ENCODE measurements at places on chromosomes 5 and 9.
A peak's percentile ranks its signal among the peaks of the same experiment; 100 is the strongest.

- H3K36me3 ChIP-seq, result no peaks in the 10 kb centered on the region
- H3K4me3 ChIP-seq, result no peak overlapping the region
- no peaks in the 10 kb centered on the region for H3K27me3 ChIP-seq
- H3K4me1 ChIP-seq, result peaks cover 3% of the 10 kb centered on the region
- DNase-seq, result no peak
- no peak overlapping the region for H3K27ac ChIP-seq
Measured at GRCh38 chr9:76526026-76526425, 67.0 kb downstream of the GCNT1 start.

- no peaks in the 10 kb centered on the region for H3K27me3 ChIP-seq
- H3K27ac ChIP-seq, result no peak overlapping the region
- H3K36me3 ChIP-seq, result no peaks in the 10 kb centered on the region
- no peak overlapping the region for H3K4me3 ChIP-seq
- H3K4me1 ChIP-seq, result peaks cover 25% of the 10 kb centered on the region
- no peak for DNase-seq
Measured at GRCh38 chr5:141954194-141954593, 3.8 kb downstream of the PCDH12 start.

- peaks cover 61% of the 10 kb centered on the region for H3K4me1 ChIP-seq
- no peaks in the 10 kb centered on the region for H3K27me3 ChIP-seq
- peak within 1 kb of the TSS; percentile 90 for H3K27ac ChIP-seq
- H3K36me3 ChIP-seq, result peaks cover 12% of the 10 kb centered on the region
- peak; percentile 96 for DNase-seq
Measured at GRCh38 chr9:127916720-127917581, at the start of gene ST6GALNAC4. Gene ST6GALNAC4, minus strand, starts transcription at chr9:127917041. Its CDS starts 622 bp downstream, at chr9:127916419.

- H3K36me3 ChIP-seq, result no peaks in the 10 kb centered on the region
- H3K27me3 ChIP-seq, result no peaks in the 10 kb centered on the region
- H3K4me1 ChIP-seq, result no peaks in the 10 kb centered on the region
Measured at GRCh38 chr5:167798448-167798847, 493.0 kb upstream of the WWC1 start.

- H3K4me1 ChIP-seq, result no peaks in the 10 kb centered on the region
- no peak for DNase-seq
- H3K4me3 ChIP-seq, result no peak overlapping the region
- peaks cover 3% of the 10 kb centered on the region for H3K27me3 ChIP-seq
- H3K36me3 ChIP-seq, result no peaks in the 10 kb centered on the region
Measured at GRCh38 chr5:116002116-116002906, 30.0 kb upstream of the ARL14EPL start.

DNA sequence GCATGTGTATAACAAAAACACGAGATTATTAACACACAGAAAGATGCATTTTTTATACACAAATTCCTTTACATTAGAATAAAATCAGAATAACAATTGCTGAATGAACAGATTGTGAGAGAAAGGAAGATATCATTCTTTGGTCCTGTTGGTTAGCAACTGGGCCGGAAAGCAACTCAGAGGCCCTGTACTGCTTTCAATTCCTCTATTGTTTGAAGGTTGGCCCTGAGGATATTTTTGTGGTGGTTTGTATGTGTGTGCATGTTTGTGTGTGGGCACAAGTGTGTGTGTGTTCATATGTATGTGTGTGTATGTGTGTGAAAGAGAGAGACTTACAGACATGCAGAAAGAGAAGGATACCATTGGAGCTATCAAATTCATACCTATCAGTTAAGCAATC is 356.8 kb upstream of the DMAC1 start:
- no peak overlapping the region for H3K4me3 ChIP-seq
- no peaks in the 10 kb centered on the region for H3K36me3 ChIP-seq
- no peaks in the 10 kb centered on the region for H3K27me3 ChIP-seq
- H3K4me1 ChIP-seq, result peaks cover 2% of the 10 kb centered on the region
- no peak for DNase-seq

DNA sequence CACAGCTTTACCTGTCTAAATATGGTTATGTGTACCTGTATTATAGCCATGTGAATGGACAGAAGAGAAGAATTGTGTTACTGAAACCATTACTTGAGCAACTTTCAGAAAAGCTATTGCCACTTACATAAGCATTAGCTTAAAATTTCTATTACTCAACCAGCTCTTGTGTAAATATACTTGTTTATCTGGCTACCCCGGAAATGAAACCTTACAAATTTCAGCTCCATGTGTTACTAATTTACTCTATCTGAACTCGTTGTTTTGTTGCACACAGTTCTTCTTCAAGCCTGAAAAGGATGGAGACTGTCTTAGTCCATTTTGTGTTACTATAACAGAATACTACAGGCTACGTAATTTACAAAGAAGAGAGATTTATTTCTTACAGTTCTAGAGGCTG is 22.5 kb upstream of the ADAMTSL1 start:
- H3K4me3 ChIP-seq, result no peak overlapping the region
- H3K27me3 ChIP-seq, result peaks cover 2% of the 10 kb centered on the region
- H3K27ac ChIP-seq, result no peak overlapping the region
- no peaks in the 10 kb centered on the region for H3K36me3 ChIP-seq
